ENCODE measurements at places on chromosomes 7 and 10.

DNA sequence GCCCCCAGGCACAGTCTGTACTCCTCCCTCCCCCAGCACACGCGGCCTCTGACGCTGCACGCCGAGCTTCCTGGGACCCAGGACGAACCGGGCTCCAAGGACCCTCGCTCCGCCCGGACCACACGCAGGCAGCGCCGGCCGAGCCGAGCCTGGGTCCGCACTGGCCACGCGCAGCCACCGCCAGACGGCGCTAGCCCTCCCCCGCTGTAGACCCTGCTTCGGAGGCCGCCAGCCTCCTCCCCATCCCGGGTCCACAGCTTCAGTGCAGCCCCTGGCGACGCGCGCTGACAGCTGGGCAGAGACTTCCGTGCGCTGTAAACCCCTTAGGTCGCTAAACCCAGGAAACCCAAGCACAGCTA, 936 bp upstream of the TCERG1L start:
- peak; percentile 28 for DNase-seq

- peak; percentile 47 for DNase-seq
These were observed 130.4 kb downstream of the MAD1L1 start for GRCh38 chr7:2102375-2102723.

DNA sequence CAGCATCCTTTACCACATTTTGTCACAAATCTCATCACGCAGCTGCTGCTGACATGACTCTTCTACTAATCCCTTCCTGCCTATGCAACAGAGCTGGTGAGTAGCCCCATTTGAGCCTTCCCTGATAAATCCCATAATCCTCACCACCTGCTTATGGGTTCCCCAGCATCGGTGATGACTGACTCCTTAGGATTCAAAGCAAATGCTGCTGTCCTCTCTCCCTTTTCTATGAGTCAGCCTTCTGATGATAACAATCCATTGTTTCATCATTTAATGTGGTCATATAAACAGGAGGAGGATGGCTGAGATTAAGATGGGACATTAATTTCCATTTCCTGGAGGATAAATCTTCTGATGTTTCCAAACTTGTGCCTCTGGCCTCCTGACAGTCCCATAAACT, 73.4 kb downstream of the SORCS1 start:
- no peak for DNase-seq

- peak; percentile 6 for DNase-seq
These were observed 43.1 kb downstream of the ARL4A start for GRCh38 chr7:12730523-12730922.

GRCh38 chr7:106887421-106887820, 22.3 kb downstream of the PIK3CG start:
- no peak for DNase-seq

- DNase-seq, result no peak
These were observed 30.8 kb upstream of the ZNF32 start for GRCh38 chr10:43679509-43679908.

DNA sequence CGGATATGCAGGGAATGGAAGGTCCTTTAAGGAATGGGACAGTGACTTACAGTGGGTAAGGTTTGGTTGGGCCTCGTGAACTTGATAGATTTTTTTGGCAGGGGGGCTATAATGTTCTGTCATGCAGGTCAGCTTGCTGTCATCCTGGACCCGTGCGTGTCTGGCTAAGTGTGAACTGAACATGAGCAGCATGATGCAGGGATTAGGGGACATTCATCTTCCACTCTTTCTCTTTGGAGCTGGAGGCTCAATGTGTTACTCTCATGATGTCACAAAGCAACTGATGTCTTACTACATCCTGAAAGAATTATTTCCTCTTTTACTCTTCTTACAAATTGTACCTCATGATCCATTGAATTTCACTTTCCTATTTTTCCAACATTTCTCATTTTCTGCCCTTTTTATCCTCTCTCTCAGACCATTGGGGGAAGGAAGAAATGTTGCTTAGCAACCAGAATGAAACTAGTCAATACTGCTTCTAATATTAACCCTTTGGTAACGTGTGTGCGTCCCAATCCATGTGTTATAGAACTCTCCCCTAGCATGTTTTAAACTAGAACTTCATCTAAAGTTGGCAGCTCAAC, 549.1 kb downstream of the LRMDA start:
- no peak for DNase-seq

- DNase-seq, result no peak
These were observed 145.5 kb upstream of the CELF2 start for GRCh38 chr10:10872035-10872673.

- DNase-seq, result no peak
These were observed 255.4 kb downstream of the TCERG1L start for GRCh38 chr10:131056091-131056579.

- peak; percentile 87 for DNase-seq
These were observed 13.2 kb downstream of the CCDC7 start for GRCh38 chr10:32459051-32459698.

DNA sequence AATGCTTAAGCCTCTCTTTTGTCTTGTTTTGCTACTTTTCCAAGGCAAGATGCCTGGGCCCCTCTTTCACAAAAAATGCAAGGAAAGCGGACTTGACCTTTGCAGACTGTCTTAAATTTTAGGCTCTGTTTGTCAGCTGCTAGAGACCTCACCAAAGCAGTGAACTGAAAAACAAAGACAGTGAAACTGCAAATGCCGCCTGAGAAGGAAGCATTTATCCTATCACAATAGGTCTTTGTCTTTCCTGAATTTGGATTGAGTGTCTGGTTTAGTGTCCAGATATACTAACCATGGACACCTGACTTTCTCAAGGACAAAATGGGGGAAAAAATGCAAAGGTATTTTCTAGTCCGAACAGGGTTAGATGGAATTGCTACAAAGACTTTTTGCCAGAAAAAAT, 256.9 kb downstream of the INHBA start:
- no peak for DNase-seq

DNA sequence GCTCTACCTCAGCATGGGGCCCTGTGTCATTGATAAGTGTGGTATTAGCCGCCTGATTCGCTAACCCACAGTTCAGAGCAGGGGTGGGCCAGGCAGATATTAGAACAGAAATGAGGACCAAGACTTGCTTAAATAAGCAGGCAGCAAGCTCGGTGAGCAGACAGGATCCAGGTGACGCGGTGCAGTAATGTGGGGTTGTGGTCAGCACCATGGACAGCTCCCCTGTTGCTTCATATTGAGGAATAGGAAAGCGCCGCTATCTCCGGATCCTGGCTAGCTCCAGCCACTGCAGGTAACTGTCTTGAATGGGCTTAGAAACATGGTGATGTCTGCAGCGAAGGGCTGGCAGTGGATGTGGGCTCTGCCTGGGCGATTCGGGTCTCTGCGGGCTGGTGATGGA, 51.3 kb upstream of the GPR26 start:
- DNase-seq, result peak; percentile 24

GRCh38 chr7:19530261-19530660, 178.6 kb downstream of the POLR1F start:
- no peak for DNase-seq
